Activated CD8-positive, alpha-beta memory T cell treated with anti-CD3 and anti-CD28 coated beads, Interleukin-2, amount 10 ng/mL, durations not matched to agents 7 days and 5 days (primary cell): ENCODE measurements at places on chromosomes 4 and X. TPM values are rescaled to one million over a fixed set of nuclear protein-coding genes. Genes with fewer than 3 reads are reported as not detected.
A peak's percentile ranks its signal among the peaks of the same experiment; 100 is the strongest.

The SGMS2 gene
- 0.37 TPM for total RNA-seq

The SLC10A3 gene
- 24.3 TPM for total RNA-seq

The CDX4 gene
- not detected for total RNA-seq

The KLHL34 gene
- 0.16 TPM for total RNA-seq

The MGAT4D gene
- not detected for total RNA-seq

DNA sequence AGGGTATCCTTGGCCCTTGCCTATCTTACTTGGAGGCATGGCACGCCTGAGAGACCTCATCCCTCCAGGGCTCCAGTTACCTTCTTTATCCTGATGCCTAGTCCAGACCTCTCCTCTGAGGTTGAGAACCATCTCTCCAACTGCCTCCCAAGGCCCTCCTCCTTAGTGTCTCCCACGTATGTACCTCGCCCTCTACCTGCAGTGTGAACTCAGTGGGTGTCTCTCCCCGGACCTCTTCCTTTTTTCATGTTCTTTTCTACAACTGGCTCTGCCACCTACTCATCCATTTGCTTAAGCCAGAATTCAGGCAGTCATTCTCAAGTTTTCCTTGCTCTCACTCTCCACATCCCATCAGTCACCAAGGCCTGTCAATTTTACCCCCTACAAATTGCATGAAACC is 16.6 kb downstream of the RPS4X start:
- DNase-seq = no peak
- H3K36me3 ChIP-seq = peaks cover 2% of the 10 kb centered on the region
- H3K4me3 ChIP-seq = no peak overlapping the region
- H3K27me3 ChIP-seq = peaks cover 12% of the 10 kb centered on the region
- H3K27ac ChIP-seq = no peak overlapping the region
- H3K4me1 ChIP-seq = no peaks in the 10 kb centered on the region

- H3K36me3 ChIP-seq = peaks cover 2% of the 10 kb centered on the region
- DNase-seq = no peak
- H3K27me3 ChIP-seq = no peaks in the 10 kb centered on the region
- H3K4me1 ChIP-seq = no peaks in the 10 kb centered on the region
- no peak overlapping the region for H3K27ac ChIP-seq
Measured at GRCh38 chrX:150761819-150762216, 68.6 kb downstream of the MTMR1 start.

DNA sequence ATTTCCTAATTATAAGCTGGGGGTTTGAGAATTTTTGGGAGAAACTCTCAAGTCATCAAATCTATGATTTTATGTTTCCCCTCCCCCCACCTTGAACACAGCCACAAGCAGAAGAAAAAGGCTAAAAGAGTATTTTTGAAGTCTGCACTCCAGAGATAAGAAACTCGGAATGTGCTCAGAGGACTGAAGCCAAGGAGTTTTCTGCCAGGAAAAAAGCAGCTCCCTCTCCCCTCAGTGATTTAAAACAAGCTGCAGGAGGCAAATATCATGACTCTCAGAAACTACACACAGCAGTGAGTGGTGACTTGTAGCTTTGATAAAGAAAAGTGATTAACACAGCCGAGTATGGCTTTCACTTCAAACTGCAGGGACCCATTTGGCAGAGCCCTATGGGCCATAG is 800.2 kb upstream of the FTHL17 start:
- H3K27me3 ChIP-seq = no peaks in the 10 kb centered on the region
- no peak overlapping the region for H3K27ac ChIP-seq
- DNase-seq = no peak
- no peaks in the 10 kb centered on the region for H3K4me1 ChIP-seq
- H3K36me3 ChIP-seq = no peaks in the 10 kb centered on the region
- H3K4me3 ChIP-seq = no peak overlapping the region

DNA sequence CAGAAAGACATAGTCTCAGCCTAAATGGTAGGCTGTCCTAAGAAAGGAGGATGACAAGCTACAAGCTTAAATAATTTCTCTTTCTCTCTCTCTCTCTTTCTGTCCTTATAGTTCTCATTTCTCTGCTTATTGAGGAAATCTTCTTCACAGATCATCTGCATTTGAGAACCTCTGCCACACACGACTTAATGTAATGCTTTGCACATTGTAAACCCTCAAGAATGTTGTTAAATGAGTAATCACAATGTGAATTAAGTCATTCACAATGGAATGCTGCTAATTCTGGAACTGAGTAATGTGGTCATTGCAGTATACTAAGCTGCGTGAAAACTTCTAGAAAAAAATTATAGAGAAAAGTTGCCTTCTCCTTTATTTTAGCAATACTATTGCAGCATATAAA is 508.9 kb upstream of the FTHL17 start:
- no peaks in the 10 kb centered on the region for H3K36me3 ChIP-seq
- no peaks in the 10 kb centered on the region for H3K27me3 ChIP-seq
- no peak overlapping the region for H3K4me3 ChIP-seq
- H3K27ac ChIP-seq = no peak overlapping the region

GRCh38 chrX:110143454-110144210 is 140.7 kb downstream of the TMEM164 start:
- DNase-seq = no peak
- H3K4me1 ChIP-seq = peaks cover 7% of the 10 kb centered on the region
- H3K27ac ChIP-seq = no peak overlapping the region
- no peak overlapping the region for H3K4me3 ChIP-seq

DNA sequence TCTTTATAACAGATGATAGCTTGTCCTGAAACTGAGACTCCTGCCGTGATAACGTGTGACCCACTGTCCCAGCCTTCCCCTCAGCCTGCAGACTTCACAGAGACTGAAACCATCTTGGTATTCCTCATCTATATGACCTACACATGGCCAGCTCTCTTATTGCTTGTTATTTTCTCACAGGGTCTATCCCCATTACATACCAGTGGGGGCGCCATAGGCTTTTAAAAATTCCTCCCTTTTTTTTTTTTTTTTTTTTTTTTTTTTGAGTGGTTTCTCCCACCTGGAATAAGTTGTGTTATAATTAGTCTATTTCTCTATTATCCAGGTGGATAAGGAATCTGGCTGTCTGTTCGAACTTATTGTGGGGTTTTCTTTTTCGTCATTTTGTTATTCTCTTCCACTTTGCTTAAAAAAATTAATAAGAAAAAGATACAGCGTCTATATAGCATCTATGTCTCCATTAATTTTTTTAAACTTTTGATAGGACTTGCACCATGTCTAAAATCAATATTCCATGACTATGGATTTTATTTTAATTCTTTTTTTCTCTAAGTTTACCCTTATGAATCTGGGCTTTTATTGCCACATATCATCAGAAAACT is 47.2 kb downstream of the GYG2 start:
- H3K4me1 ChIP-seq = no peaks in the 10 kb centered on the region
- DNase-seq = no peak
- no peaks in the 10 kb centered on the region for H3K36me3 ChIP-seq
- H3K4me3 ChIP-seq = no peak overlapping the region

DNA sequence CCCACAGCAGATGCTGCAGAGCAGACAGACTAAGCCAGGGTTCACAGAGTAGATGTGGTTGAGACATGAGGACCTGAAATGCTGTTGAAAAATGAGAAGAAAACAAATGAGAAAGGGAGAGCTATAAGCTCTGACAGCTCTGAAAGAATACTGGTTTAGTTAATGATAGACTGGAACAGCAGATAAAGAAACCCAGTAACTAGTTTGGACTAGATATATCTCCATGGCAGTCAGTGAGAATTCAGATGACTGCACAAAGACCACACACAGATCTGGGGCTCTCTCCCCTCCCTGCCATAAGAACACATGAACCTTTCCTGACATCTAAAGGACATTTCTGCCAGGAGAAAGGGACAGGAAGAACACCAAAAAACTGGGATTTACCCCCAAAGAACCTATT is 8.2 kb downstream of the NAA11 start:
- no peaks in the 10 kb centered on the region for H3K36me3 ChIP-seq
- H3K4me3 ChIP-seq = no peak overlapping the region
- no peaks in the 10 kb centered on the region for H3K4me1 ChIP-seq
- H3K27ac ChIP-seq = no peak overlapping the region
- DNase-seq = no peak
- no peaks in the 10 kb centered on the region for H3K27me3 ChIP-seq

- H3K4me1 ChIP-seq = no peaks in the 10 kb centered on the region
- no peak overlapping the region for H3K4me3 ChIP-seq
- no peaks in the 10 kb centered on the region for H3K36me3 ChIP-seq
Measured at GRCh38 chrX:45295259-45295986, 94.7 kb upstream of the DIPK2B start.

- H3K4me3 ChIP-seq = no peak overlapping the region
- no peaks in the 10 kb centered on the region for H3K4me1 ChIP-seq
- no peak overlapping the region for H3K27ac ChIP-seq
- H3K36me3 ChIP-seq = no peaks in the 10 kb centered on the region
- peaks cover 5% of the 10 kb centered on the region for H3K27me3 ChIP-seq
- no peak for DNase-seq
Measured at GRCh38 chrX:149259241-149259640, 245.9 kb downstream of the IDS start.

GRCh38 chr4:19721587-19721986 is 530.1 kb upstream of the SLIT2 start:
- H3K4me3 ChIP-seq = no peak overlapping the region
- no peak overlapping the region for H3K27ac ChIP-seq
- no peaks in the 10 kb centered on the region for H3K36me3 ChIP-seq

DNA sequence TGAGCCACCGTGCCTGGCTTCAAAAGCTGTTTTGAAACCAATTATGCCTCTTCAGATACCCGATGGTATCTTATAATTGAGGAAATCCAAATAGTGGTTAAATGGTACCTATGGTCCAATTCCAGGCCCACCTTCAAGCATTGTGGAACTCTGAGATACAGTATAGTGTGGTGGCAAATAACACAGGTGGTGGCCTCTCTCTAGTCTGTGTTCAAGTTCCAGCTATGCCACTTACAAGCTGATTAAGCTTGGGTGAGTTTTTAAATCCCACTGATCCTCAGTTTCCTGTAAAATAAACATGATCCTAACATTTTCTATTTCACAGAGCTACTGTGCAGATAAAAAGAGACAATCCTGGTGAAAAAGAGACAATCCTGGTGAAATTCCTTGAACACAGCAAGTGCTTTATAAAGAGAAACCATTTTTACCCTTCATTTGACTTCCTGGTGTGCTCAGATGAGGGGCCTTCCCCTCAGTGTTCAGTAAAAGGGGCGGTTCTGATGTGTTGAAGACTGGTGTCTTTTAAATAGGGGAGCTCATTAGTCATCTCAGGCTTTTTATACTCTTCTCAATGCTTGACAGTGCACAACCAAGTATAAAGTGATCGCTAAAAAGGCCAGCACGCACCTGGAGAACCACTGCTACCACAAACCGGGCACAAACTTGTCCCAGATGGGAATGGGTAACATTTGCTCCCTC is 30.8 kb upstream of the CD40LG start:
- H3K27ac ChIP-seq = peak overlapping the region; percentile 86
- no peaks in the 10 kb centered on the region for H3K27me3 ChIP-seq
- peaks cover 7% of the 10 kb centered on the region for H3K36me3 ChIP-seq
- peaks cover 58% of the 10 kb centered on the region for H3K4me1 ChIP-seq
- no peak overlapping the region for H3K4me3 ChIP-seq

DNA sequence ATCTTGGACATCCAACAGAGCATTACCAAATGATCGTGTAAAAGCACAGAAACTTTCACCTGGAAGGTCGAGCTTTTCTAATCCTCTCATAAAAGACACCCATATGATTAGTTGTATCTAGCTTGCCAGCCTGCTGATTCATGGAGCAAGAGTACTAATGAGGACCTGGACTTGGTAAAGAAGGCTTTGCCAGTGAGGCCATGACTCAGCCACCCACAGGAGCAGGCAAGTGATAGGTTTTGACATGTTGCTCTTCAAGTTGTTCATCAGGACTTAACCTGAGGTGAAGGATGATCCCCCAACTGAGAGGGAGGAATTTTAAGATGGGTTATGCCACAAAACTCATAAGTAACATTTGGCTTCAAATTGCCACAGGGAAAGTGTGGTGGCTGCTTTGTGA is 24.7 kb upstream of the EPGN start:
- no peaks in the 10 kb centered on the region for H3K4me1 ChIP-seq
- H3K36me3 ChIP-seq = no peaks in the 10 kb centered on the region
- H3K4me3 ChIP-seq = no peak overlapping the region
- no peak for DNase-seq

GRCh38 chr4:78800965-78801364 is 24.8 kb downstream of the BMP2K start:
- peaks cover 5% of the 10 kb centered on the region for H3K4me1 ChIP-seq
- no peak overlapping the region for H3K4me3 ChIP-seq
- H3K27ac ChIP-seq = no peak overlapping the region

- no peaks in the 10 kb centered on the region for H3K36me3 ChIP-seq
- no peaks in the 10 kb centered on the region for H3K4me1 ChIP-seq
- H3K4me3 ChIP-seq = no peak overlapping the region
- peaks cover 3% of the 10 kb centered on the region for H3K27me3 ChIP-seq
- no peak for DNase-seq
- H3K27ac ChIP-seq = no peak overlapping the region
Measured at GRCh38 chrX:54320067-54320466, 37.8 kb downstream of the WNK3 start.

GRCh38 chr4:153725831-153726154 is 34.0 kb downstream of the RNF175 start:
- H3K36me3 ChIP-seq = no peaks in the 10 kb centered on the region
- no peak overlapping the region for H3K4me3 ChIP-seq
- no peak overlapping the region for H3K27ac ChIP-seq
- DNase-seq = no peak
- peaks cover 9% of the 10 kb centered on the region for H3K4me1 ChIP-seq

DNA sequence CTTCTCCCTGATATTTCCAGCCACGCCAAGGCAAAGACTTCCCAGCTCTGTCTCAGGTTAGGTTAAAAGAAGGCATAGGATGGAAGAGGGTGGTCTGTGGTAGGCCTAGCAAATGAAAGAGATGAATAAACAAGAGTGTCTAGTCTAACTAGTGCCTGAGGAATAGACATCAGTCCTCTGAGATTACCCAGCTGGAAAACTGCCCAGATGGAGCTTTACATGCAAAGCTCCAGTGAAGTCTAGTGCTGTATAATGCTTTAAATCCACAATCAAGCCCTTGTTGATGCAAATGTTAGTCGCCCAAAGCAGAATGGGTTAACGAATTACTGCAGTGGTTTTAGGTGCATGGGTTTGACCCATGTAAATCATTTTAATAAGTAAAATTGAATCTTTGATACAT is 24.8 kb upstream of the GUCY1B1 start:
- H3K4me3 ChIP-seq = no peak overlapping the region
- H3K36me3 ChIP-seq = no peaks in the 10 kb centered on the region
- DNase-seq = no peak
- H3K27me3 ChIP-seq = no peaks in the 10 kb centered on the region

- no peaks in the 10 kb centered on the region for H3K36me3 ChIP-seq
- no peak overlapping the region for H3K4me3 ChIP-seq
- H3K27ac ChIP-seq = no peak overlapping the region
- no peak for DNase-seq
Measured at GRCh38 chrX:152588206-152588605, 49.5 kb upstream of the GABRQ start.

GRCh38 chrX:46758956-46759644 is at the start of gene SLC9A7:
Gene SLC9A7, minus strand, starts transcription at chrX:46759118. Its CDS starts 89 bp downstream, at chrX:46759029.
- peaks cover 9% of the 10 kb centered on the region for H3K27me3 ChIP-seq
- peaks cover 35% of the 10 kb centered on the region for H3K4me1 ChIP-seq
- peak; percentile 85 for DNase-seq

DNA sequence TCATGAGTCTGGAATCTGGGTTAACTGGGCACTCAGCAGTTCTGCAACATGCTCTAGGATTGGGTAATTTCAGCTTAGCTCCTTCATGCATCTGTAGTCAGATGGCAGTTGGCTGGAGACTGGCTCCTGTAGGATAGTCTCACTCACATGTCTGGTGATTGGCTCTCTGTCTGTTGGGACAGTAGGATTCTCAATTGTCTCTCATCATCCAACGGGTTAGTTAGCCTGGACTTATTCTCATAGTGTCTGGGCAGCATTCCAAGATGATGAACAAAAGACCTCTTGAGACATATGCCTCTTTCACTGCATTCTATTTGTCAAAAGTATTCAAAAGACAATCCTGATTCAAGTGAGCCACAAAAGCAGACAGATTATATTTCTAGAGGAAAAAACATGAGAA is 795.6 kb upstream of the GALNTL6 start:
- H3K27me3 ChIP-seq = no peaks in the 10 kb centered on the region
- H3K4me3 ChIP-seq = no peak overlapping the region
- no peaks in the 10 kb centered on the region for H3K4me1 ChIP-seq
- no peak overlapping the region for H3K27ac ChIP-seq
- DNase-seq = no peak
